ENCODE measurements at places on chromosomes 6 and 20.

GRCh38 chr6:132456700-132457143 is 55.4 kb upstream of the MOXD1 start:
- no peak for DNase-seq

- DNase-seq, result no peak
These were observed 14.5 kb downstream of the NOL4L start for GRCh38 chr20:32570401-32571190.

- DNase-seq, result no peak
These were observed 239.4 kb downstream of the DLL1 start for GRCh38 chr6:170051229-170052172.

DNA sequence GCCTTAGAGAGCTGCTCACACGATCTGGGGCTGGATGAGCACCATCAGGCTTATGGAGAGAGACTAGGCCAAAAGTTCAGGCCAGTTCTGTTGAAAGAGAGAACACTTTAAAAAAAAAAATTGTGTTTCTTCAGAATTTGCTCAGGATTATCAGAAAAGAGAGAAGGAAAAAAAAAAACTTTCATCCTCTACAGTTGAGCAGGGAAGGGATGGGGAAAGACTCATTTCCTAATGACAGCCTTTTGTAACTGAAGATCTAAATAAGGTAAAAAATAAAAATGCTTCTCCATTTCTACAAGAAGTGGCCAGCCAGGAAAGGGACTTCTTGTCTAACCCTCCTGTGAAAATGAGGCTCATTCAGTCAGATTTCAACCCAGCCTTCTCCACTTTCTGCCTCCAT is 134.8 kb downstream of the LY86 start:
- no peak for DNase-seq

DNA sequence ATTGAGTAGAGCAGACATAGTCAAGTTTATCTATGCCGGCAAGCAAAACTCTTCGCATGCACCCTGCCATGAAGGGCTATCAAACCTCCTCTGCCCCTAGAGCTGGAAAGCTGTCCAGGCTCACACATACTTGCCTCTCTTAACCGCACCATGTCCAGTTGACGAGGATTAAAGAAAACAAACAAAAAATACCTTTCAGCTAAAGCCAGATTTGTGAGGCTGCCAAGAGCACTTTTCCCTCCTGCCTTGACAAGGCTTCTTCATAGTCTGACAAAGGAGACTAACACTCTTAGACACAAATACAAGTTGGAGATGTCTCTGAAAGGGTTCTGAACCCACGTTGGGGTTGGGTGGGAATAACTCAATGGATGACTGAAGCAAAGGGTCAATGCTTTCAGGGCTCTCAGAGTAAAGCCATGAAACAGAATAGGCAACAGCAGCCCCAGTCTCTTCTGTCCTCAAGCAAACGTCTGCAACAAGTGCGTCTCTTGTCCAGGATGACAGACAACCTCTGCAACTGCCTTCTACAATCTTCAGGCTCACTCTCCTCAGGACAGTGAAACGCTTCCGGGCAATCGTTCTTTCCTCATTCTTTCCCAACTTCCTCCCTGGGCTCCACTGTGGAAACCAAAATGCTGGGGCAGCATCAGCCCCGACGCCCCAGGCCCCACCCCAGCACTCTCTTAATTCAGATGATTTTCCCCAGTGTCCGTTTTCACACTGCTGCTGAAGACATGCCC is 57.8 kb downstream of the AGPAT4 start:
- DNase-seq, result no peak

DNA sequence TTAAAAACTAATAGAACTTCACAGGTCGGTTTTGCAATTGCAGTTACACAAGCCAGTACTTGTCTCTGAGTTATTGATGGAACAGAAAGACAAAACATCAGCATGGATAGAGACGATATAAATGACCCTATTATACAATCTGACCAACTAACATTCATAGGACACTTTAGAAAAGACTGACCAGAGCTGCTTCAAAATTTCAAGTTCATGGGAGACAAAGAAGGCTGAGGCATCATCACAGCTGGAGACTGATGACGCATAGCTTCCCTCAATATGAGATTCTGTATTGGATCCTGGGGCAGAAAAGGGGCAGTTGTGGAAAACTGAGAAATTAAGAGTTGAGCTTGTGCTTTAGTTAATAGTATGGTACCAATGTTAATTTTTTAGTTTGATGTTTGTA is 174.0 kb downstream of the THBS2 start:
- DNase-seq, result no peak

DNA sequence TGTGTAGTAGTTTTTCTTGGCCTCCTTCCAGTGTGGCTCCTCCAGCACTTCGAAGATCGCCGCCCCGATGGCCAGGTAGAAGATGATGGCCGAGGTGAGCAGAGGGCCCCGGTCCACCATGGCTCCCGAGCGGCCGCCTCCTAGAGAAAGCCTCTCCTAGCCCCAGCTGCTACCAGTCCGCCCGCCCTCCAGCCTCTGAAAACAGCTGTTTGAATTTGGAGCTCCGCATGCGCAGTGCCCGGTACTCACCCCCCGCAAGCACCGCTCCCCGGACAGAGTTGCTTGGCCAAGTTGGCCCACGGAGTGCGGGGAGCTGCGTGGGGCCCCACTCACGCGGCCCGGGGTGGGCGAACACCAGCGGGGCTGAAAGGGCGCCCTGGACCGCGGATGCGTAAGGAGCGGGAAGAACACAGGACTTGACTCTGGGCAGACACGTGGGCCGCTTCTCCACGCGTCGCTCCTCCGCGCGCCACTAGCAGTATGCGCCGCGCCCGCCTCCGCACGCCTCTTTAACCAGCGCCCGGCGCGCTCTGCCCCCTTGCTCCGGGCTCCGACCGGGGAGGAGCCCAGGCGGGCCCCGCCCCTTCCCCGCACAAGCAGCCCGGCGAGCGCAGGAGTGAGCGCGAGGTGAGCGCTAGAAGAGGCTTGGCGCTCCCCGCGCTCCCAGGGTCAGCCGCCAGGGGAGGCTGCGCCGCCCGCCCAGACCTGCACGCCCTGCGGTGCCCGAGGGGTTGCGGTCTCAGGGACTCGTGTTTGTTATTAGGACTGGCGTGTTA is at the start of gene KCNK5:
TSS of gene KCNK5 (minus strand) at position 484 of the 776 bp plus-strand sequence. CDS start at position 120, 364 bp downstream.
- DNase-seq, result no peak

DNA sequence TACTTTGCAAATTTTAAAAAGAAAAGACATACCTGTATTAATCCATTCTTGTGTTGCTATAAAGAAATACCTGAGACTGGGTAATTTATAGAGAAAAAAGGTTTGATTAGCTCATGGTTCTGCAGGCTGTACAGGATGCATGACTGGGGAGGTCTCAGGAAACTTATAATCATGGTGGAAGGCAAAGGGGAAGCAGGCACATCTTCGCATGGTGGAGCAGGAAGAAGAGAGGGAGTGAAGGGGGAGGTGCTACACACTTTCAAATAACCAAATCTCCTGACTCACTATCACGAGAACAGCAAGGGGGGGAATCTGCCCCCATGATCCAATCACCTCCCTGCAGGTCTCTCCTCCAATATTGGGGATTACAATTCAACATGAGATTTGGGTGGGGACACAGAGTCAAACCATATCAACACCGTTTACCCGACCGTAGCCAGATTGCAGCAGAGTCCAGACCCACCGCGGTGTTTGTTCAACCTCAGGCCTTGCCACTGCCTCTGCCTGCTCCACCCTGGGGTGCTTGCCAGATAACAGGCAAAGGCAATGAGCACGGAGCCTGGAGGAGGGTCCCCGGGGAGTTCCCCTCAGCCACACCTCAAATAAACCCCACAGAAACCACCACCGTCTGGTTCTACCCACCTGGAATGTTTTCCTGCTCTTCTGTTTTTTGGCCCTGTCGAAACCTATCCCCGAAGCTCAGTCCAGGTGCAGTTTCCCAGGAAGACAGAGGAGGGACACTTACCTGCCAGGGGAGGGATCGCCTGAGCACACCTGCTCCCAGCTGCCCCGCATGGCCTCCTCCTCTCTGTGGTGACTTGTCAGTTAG is 142.2 kb upstream of the AFDN start:
- DNase-seq, result no peak

DNA sequence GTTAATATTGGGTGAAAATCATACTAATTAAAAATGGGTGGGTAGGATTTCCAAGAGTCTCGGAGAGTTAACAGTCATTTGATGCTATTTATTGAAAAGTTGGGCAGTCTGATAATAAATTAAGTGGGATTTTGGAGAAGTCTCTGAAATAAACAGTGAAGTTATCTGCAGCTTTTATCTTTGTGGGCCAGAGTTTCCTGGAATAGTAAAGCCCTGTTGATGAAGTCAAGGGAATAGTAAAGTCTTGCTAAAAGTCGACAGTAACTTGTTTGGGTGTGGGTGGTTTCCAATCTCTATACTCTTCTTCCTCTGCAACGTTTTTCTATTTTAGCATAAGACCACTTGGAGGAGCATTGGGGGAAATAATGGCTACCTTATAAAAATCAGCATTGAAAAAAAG is 493.6 kb downstream of the EPM2A start:
- no peak for DNase-seq

GRCh38 chr6:20137837-20138236 is 74.4 kb downstream of the MBOAT1 start:
- DNase-seq, result no peak

DNA sequence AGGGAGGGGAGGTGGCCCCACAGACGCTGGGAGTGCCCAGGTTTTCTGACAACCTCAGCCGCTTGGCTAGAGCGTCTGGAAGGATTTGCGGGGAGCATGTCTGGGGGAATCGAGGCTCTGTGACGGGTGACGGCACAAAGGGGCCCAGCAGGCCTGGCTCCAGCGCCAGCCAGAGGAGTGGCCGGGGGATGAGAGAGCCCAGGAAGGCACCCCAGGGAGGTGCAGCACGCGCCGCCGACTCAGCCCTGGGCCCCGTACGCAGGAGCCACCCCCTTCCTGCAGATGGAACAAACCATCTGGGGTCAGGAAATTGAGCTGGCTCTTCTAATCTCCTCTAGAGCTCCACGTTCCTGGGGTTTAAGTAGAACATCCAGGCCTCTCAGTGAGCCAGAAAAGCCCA is 5.9 kb upstream of the SLCO4A1 start:
- peak; percentile 27 for DNase-seq

DNA sequence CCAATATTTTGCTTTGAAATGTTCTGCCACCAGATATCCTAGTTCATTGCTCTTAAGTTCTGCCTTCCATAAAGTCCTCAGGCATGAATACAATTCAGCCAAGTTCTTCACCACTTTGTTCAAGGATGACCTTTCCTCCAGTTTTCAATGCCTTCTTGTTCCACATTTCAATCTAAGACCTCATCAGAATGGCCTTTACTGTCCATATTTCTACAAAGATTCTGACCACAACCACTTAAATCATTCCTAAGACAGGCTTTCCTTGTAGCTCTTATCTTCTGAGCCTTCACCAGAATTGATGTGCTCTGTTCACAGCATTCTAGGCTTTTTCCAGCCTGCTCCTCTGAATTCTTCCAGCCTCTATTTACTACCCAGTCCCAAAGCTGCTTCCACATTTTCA is 319.0 kb downstream of the HACE1 start:
- no peak for DNase-seq

- no peak for DNase-seq
These were observed 14.6 kb downstream of the SNHG17 start for GRCh38 chr20:38420388-38421085.

GRCh38 chr6:125114248-125114858 is 39.2 kb upstream of the TPD52L1 start:
- DNase-seq, result no peak

GRCh38 chr20:10470276-10470675 is 35.2 kb downstream of the SLX4IP start:
- DNase-seq, result no peak

DNA sequence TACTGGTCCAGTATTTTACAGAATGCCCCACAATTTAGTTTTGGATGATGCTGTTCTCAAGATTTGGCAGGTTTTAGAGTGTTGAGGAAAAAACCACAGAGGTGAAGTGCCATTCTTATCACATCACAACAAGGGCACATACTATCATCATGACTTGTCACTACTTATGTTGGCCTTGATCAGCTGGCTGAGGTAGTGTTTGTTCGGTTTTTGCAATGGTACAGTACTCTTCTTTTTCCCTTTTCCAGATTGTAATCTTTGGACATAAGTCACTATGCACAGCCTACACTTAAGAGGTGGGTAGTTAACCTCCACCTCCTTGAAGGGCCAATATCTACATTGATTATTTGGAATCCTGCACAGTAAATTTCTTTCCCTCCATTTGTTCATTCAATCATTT is 8.8 kb downstream of the TENT5A start:
- no peak for DNase-seq

DNA sequence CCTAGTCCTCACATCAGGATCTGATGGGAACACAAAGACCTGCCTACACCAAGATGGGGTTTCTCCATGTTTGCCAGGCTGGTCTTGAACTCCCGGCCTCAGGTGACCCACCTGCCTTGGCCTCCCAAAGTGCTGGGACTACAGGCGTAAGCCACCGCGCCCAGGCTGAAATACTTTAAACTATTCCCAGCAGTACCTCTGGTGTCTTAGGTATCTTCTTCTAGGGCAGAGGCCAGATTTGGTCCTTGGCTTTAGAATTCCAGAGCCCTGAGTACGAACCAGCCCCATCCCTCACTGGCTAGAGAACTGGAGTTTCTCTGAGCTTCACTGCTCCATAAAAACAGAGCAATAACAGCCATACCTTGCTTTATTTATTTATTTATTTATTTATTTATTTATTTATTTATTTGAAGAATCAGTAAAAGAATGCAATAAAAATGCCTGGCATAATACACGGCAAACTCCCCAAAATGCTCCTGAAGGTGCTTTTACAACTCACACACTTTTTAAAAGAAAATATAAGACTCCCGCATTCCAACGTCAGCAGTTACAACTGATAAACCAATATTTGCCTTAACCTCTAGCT is 312.1 kb downstream of the TFAP2C start:
- DNase-seq, result no peak

GRCh38 chr6:30130887-30131862 is 4.8 kb upstream of the TRIM40 start:
- DNase-seq, result peak; percentile 79

DNA sequence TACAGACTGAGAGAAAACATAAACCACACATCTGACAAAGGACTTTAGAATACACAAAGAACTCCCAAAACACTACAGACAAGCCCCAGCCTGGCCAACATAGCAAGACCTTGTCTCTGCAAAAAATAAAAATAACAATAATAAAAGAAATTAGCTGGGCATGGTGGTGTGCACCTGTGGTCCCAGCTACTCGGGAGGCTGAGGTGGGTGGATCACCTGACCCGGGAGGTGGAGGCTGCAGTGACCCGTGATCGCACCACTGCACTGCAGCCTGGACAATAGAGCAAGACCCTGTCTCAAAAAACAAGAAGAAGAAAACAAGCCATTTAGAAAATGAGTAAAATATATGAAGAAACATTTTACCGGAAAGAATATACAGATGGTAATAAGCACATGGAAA is 13.1 kb downstream of the SDCBP2 start:
- DNase-seq, result no peak

All from GDM1 (cell line).